Stimulated activated CD4-positive, alpha-beta T cell treated with anti-CD3 and anti-CD28 coated beads, Interleukin-2, amount 100 ng/mL, for 48 hours (primary cell): ENCODE measurements at places on chromosomes 5 and 9.

DNA sequence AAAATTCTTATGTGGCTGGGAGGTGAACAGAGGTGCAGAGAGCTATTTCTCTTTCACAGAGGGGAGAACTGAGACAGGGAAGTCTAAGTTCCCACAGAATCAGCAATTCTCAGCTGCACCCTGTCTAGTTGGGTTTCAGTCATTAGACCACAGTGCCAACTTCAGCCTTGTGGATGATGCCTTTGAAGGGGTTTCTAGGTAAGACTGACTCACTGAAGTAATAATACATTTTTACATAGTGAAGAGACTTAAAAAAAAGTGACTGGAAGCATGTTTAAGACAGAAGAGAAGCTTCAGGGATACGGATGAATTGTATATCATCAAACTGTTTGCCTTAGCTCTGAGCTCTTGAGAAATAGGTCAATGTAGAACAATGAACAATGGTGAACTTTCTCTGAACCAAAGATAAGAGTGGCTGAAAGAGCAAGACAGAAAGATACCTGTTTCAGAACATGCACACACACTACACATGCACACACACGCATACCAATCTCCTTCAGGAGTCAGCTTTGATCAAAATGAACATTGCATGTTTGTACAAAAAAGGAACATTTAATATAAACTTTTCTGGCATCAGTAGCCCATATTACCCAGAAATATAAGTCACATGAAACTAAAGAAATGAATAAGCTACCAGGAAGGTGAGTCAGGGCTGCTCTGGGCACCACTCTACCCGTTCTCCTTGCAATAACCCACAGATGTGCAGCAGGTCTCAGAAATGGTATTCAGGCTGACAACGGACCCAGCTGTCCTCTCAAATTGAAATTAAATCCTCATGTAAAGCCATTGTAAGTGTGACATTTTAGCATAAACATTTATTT, 12.6 kb upstream of the FYB1 start:
- DNase-seq, result no peak

DNA sequence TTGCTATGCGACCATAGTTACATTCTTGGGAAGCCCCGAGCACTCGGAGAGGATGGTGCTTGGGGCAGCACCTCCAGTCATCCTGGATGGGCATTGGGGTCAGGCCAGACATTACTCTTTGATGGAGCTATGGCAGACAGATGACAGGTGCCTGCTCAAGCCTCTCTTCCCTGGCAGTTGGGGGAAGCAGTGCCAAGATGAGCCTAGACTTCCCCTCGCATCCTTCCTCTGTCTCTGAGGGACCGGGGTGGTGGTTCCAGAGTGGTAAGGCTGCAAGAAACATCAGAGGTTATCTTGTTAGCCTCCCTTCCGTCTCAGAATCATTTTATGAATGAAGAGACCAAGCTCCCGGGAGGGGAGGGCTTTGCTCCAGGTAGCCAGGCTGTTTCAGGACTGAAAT, 2.8 kb upstream of the HMCN2 start:
- DNase-seq, result no peak

DNA sequence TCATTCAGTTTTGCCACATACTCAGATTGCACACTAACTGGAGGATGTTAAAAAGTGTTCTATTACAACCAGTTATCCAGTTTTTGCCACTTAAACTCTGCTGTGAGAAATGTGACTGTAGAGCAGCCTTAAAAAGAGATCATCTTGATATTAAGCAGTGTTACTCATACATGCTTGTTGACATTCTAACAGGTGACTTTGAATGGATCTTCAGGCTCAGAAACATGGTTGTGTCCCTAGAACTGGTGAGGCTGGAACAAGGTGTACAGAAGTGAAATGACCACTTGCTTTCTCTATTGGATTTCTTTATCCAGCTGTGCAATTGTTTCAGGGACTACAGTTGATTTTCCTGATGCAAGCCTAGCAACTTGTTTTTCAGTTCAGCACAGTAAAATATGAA, 166.1 kb upstream of the CCDC152 start:
- DNase-seq, result no peak

- no peak for DNase-seq
Observed at GRCh38 chr9:87518702-87519335, 21.2 kb downstream of the DAPK1 start.

GRCh38 chr5:120706877-120707276, 242.8 kb downstream of the PRR16 start:
- no peak for DNase-seq
